C1 segment of cervical spinal cord (tissue), 14 donors: ENCODE measurements at places on chromosomes 2 and 18.

- no peak for DNase-seq
Measured at GRCh38 chr18:75101916-75102315, 107.0 kb downstream of the PTGR3 start.

- DNase-seq: no peak
Measured at GRCh38 chr18:3008541-3008940, 4.4 kb downstream of the LPIN2 start.

GRCh38 chr18:22168360-22168921 is 948 bp upstream of the GATA6 start:
- DNase-seq: no peak

GRCh38 chr2:122239440-122239839 is 484.0 kb downstream of the TSN start:
- DNase-seq: no peak

DNA sequence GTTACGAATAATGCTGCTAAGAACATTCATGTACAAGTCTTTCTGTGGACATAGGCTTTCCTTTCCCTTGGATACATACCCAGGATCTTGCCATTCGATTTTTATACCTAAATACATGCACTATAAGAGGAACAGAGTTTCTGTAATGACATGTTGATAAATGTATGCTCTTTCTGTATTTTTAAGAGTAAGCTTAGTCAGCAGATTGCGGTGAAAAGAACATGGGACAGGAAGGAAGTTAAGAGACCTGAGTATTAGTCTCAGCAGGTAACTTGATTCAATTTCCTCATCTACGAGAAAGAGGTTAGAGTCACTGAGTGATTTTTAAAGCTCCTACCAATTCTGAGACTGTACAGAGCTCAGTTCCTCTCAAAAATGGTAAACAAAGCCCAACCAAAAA is 2.6 kb upstream of the TLK1 start:
- DNase-seq: no peak

DNA sequence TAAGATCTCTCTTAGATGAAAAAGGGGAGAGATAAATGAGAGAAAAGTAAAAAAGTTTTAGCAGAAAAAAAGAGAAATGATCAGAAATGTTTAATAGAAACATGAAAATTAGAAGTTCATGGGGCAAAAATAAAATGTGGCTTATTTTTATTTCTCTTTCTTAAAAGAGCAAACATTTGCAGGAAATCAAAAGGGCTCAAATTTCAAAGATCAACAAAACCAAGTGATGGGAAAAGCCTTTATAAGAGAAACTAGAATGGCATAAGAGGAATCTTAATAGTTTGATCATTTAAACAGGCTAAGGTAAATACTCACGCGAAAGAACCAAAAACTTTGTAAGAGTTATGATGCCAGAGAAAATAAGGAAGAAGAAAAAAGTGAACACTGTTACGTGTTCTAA is 23.3 kb upstream of the DAW1 start:
- DNase-seq: no peak

GRCh38 chr2:43421194-43421593 is 174.6 kb downstream of the THADA start:
- no peak for DNase-seq

DNA sequence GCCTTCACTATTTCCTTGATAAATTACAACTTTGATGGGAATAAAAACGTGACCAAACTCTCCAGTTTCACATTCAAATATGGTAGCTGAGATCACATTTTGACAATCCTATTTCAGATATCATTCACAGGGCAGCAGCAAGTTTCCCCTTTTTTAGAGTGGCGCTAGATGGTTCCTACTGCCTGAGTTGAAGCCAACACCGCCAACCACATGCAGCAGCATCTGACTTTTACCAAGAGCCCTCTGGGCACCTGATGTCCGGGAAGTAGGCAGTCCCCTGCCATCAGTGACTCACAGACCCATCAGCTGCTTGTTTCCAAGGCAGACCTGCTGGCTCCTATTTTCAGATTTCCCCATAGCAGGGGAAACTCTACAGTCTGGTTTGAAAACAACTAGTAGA is 4.0 kb upstream of the MREG start:
- no peak for DNase-seq

DNA sequence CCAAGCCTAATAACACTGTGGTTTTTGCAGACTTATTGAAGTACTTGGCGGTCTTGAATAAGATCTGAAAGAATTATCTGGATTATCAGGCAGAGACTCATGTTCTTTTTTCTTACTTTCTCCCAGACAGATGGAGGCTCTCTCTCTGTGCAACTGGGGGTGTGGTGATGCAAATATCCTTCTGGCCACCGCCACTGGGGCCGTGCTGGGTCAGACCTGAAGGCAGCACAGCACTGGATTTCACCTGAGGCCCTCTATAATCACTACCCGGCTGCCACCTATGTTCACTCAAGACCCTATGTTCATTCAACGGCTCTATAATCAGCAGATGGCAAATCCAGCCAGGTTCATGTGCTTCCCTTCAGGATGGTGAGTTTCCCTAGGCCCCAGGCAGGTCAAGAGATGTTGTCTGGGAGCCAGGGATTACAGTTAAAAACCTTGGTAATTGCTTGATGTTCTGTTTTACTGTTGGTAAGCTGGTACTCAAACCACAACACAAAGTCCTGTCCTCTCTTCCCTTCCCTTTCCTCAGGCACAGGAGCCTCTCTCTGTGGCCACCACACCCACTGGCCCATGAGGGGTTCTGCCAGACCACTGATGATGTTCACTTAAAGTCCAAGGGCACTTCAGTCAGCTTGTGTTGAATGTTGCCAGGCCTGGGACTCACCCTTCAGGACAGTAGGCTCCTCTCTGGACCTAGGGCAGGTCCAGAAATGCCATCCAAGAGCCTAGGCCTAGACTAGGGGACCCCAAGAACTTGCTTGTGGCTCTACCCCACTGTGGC is 205.3 kb upstream of the GCFC2 start:
- DNase-seq: no peak

GRCh38 chr2:232973796-232974195 is 39.3 kb downstream of the NGEF start:
- no peak for DNase-seq

GRCh38 chr18:62521082-62521481 is 1.7 kb upstream of the ZCCHC2 start:
- no peak for DNase-seq

DNA sequence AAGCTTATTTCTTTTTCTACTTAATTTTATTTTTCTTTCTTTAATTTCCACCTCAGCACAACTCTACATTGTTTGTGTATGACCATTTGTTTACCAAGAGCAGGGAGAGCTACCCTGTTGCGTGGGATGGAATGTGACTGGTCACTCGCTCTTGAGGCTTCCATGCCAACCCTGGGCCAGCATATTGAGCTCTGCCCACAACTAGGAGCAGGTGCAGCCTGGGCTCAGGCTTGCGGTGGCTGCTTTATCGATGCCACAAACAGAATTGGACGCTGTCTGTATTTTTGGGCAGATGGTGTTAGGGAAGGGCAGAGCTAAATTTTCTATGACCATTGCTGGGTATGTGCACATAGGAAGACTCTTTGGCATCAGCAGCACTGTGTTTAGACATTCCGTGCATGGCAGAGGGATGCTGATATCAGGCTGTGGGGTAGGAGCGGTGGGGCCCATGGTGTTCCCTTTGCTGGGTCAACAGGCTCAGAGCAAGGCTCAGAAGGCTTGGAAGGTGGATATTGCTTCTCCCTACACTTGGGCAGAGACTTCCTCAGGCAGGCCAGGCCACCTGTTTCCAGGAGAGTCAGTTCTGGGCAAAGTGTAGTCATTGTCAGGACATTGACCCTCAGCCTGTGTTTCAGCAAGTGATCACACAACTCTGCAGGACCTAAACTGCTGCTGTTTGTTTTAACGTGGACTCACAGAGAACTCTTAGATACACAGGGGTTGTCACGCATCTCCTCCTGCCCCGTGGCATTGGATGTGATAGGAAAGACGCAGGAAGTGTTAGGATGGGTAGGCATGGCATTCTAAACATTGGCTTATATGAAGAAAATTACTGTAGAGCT is 40.2 kb downstream of the TMEM182 start:
- no peak for DNase-seq

DNA sequence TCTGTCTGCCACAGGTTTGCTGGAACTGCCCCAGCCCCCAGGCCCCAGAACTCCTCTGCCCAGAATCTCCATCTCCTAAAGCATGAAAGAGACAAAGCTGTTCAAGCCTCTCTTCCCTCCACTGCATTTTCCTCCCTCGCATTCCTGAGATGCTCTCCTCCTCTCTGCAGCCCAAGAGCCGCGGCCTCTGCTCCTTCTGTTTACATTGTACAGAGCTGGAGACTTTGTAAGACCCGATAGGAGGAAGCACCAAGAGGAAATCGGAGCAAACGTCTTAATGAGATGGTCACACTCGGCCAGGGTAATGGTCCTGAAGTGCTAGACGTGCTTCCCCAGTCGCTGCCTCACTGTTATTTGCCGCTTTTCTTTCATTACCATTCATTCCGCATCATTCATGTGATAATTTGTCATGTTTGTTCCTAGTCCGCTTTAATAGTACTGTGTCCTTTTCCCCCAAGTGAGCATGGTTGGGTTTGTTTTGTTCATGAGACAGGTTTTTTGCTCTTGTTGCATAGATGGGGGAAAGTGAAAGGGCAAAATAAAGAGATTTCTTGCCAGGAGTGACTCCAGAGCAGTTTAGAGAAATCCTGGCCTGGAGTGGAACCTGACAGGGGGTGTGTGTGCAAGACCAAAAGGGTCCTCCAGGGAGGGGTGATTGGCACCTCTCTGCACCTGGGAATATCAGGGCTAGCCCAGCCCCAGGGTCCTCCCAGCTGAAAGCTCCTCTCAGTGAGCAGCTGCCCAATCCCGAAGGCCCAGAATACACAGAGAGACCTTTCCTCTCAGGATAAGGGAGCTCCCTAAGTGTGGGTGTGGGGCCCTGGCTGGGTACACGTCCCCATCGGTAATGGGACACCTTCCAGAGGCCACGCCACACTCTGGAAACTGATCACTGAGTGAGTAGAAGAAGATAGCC is 44.9 kb upstream of the ID2 start:
- DNase-seq: no peak

GRCh38 chr2:107094450-107094986 is 208.6 kb upstream of the ST6GAL2 start:
- no peak for DNase-seq

GRCh38 chr2:134583462-134583861 is 135.3 kb downstream of the TMEM163 start:
- DNase-seq: no peak

DNA sequence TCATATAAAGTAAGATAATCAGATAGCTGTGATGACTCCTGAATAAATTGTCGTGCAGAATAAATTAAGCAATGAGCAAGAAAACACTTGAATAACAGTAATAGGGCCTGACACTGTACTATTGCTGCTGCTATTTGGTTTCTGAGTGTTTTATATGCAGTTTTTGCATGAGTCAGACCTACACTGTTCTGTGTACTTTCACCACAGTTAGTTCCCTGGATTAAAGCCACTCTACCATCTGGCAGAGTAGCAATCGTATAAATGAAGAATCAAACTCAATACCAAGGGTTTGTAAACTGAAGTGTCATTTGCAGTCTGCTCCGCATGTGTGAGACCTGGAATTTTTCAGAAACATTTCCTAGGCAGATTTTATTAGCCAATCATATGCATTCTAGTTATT is 398.6 kb upstream of the CDH7 start:
- no peak for DNase-seq

DNA sequence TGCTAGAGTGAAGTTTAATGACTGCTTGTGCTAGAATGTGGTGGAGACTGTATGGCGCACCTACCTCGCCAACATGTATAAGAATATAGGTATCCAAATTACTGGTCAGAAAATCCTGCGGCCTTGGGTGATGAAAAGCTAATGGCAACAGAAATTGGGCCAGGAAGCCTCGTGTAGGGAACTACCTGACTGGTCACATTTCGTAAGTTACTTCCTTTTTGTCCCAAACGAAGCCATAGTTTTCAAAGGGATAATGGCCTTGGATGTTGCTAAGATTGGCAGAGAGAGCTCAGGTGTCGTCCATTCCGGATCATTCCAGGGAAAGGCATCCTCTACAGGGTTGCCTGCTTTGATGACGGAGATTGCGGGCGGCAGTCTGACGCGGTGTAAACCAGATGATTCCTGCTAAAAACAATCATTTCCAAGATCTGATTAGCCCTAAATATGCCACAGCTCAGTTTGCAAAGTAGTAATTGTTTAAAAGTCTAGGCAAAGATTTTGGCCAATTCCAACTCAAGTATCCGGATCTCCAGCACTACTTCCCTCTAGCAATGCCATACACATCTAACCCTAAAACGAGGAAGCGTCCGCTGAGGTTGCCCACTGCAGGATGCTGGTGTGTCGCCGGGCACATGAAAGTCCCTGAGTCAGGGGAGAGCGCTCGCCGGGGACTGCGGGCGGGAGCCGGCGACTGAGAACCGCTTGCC is 708 bp upstream of the MALT1 start:
- DNase-seq: no peak

- DNase-seq: no peak
Measured at GRCh38 chr2:135512099-135512498, 18.9 kb downstream of the ZRANB3 start.

DNA sequence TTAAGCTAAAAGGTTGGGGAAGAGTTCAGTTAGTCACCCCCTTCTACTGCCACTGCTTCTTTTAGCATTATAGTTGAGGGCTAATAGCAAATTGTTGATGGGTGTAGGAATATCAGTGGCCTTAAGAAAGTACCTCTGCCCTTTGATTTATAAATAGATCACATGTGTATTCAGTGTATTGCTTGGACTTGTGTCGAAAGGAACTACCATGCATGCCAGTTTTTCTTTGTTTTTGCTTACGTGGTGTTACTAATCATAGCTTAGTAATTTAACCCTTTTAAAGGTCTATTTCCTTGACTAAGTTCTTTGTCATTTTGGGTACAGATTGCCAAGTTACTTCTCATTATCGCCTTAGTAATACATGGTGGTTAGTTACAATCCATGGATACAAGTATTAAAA is 85.6 kb downstream of the MIB1 start:
- DNase-seq: no peak

DNA sequence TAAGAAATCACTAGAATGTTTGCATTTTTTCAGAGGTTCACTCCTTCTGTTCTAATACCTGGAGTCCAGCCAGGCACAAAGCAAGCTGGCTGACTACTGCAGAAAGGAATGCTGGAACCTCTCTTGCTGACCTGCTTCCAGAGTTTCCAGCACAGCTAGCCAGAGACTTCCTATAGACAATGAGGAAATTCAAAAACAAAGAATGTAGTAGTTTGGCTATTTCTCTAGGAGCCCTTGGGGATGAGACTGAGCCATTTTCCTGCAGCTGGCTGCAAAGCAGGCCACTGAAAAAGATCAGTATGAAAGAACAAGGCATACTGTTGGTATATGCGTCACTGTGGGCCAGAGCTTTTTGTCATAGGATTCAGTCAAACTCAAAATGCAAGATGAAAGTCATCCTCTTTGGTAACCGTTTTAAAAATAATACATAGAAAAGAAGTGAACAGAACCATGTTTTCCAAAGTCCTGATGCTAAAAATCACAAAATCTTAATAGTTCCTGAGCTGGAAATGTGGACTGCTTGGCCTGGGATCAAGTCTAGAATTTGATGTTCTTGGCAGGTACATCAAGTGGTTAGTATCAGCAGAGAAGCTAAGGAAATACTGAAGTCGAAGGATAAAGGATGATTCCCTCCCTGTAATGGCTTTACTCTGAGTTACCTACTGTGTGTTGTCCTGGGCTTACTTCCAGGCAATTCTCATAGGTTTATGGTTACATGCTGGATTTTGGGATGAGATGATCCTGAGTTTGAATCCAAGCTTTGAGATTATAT is 9.0 kb upstream of the DSEL start:
- DNase-seq: no peak

- DNase-seq: no peak
Measured at GRCh38 chr18:7696780-7697179, 129.7 kb downstream of the PTPRM start.

- no peak for DNase-seq
Measured at GRCh38 chr2:47109007-47109375, 46.1 kb downstream of the STPG4 start.

- no peak for DNase-seq
Measured at GRCh38 chr2:146388757-146389156, 1456.1 kb upstream of the ACVR2A start.
